Articular chondrocyte of knee joint (primary cell): ENCODE measurements at places on chromosomes 7 and 10. TPM values are rescaled to one million over a fixed set of nuclear protein-coding genes. Genes with fewer than 3 reads are reported as not detected.

Gene CTAGE6
- total RNA-seq: 3.4 and 3.8 TPM in 2 replicates

Gene KCTD7
- 12.4 and 14.0 TPM in 2 replicates for total RNA-seq

Gene VSTM2A
- not detected in 2 replicates for total RNA-seq

Gene ESYT2
- 164 and 171 TPM in 2 replicates for total RNA-seq

Gene LIPM
- total RNA-seq: not detected in 2 replicates

Gene MOGAT3
- total RNA-seq: not detected in 2 replicates

Gene MALRD1
- total RNA-seq: 0.91 and 1.7 TPM in 2 replicates

Gene ERVW-1
- not detected in 2 replicates for total RNA-seq

Gene MTERF1
- 17.1 and 17.5 TPM in 2 replicates for total RNA-seq
